ENCODE measurements at places on chromosomes 7 and 10. TPM values are rescaled to one million over a fixed set of nuclear protein-coding genes. Genes with fewer than 3 reads are reported as not detected.

COL17A1 gene
- 1.2 TPM for total RNA-seq

STRIP2 gene
- 10.0 TPM for total RNA-seq

THSD7A gene
- 12.7 TPM for total RNA-seq

AQP1 gene
- 11.6 TPM for total RNA-seq

NRAP gene
- not detected for total RNA-seq

SFMBT2 gene
- 0.44 TPM for total RNA-seq

NKX1-2 gene
- not detected for total RNA-seq

TMEM120A gene
- 38.6 TPM for total RNA-seq

LEP gene
- total RNA-seq = not detected

DNA sequence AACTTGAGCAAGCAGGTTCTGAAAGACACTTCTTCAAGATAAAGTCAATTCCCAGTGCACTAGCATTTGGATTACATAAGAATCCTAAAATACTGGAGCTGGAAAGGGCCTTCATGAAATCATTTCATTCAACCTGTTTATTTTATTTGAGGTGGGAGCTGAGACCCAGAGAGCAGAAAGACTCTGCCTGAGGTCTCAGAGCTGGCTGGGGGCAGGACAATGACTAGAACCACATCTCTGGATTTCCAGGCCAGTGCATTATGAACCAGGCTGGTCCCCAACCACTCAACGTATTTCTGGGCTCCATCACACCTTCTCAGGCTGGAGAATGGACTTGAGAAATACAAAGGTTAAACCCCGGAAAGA lies 8.4 kb downstream of the ANXA11 start:
- H3K4me3 ChIP-seq = no peak overlapping the region
- H3K27me3 ChIP-seq = no peaks in the 10 kb centered on the region
- peaks cover 26% of the 10 kb centered on the region for H3K4me1 ChIP-seq
- no peak for DNase-seq
- H3K27ac ChIP-seq = peak overlapping the region; percentile 13

- H3K27me3 ChIP-seq = no peaks in the 10 kb centered on the region
- no peak overlapping the region for H3K27ac ChIP-seq
- H3K4me3 ChIP-seq = no peak overlapping the region
Observed at GRCh38 chr10:23013581-23014335, 81.6 kb upstream of the MSRB2 start.

GRCh38 chr10:127968027-127968441 lies 61.1 kb downstream of the PTPRE start:
- no peaks in the 10 kb centered on the region for H3K27me3 ChIP-seq
- H3K4me3 ChIP-seq = no peak overlapping the region
- peak overlapping the region; percentile 70 for H3K27ac ChIP-seq
- H3K36me3 ChIP-seq = peaks cover 4% of the 10 kb centered on the region
- H3K4me1 ChIP-seq = peaks cover 20% of the 10 kb centered on the region
- DNase-seq = peak; percentile 62

DNA sequence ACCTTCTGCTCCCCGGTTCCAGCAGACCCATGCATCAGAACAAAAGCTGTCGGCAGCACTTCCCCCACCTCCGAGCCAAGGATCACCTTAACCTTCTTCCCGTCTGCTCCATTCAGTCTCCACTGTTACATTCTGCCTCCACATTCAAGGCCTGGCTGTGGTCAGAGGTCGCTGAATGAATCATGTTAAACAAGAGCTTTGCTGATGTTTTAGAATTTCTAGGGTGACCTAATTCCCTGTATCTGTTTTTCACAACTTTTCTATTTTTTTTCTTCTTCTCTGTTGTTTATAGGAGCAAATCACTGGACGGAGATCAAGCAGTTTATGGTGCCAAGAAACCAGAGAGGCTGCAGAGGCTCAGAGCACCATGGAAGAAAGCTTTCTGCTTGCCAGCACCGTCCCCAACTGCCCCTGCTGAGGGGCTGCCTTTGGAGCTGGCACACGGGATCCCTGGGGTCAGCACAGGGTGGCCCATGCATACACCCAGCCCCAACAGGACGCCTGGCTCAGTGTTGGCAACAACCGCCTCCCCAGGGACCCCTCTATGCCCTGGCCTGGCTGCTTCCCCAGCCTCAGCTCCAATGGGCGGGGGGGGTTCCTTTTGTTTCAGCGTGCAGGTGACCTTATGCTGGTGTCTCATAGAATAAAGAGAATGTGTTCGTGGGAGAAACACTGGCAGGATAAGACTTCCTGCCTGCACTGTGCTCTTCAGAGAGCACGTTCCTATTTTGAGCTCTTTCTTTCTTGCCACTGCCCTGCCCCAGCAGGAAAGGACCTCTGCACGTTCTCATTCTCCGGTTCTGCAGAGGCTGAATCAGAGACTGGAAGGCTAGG lies 182.7 kb upstream of the LYZL2 start:
- peak overlapping the region; percentile 96 for H3K27ac ChIP-seq
- H3K4me3 ChIP-seq = no peak overlapping the region
- peak; percentile 96 for DNase-seq
- H3K4me1 ChIP-seq = peaks cover 54% of the 10 kb centered on the region
- no peaks in the 10 kb centered on the region for H3K36me3 ChIP-seq

DNA sequence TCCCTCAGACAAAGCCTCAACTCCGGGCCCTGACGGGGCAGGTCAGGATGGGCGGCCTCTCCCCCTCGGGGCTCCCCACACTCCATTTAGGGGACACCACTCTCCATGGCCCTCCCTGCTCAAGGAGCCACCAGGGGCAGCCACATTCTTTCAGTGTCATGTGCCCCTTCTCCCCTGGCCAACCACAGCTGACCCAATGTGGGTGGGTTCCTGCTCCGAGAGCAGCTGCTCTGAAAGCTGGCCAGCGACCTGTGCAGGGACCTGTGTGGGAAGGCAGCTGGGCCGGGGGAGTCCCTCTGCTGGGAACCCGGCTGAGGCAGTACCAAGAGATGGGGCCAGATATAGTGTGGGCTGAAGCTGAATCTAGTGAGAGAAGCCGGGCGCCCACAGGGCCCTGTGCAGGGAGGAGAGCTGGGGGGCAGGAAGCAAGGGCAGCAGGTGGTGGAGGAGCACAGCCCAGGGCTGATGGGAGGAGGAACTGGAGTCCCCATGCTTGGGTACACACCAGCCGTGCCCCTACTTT lies 40.6 kb upstream of the NPFFR1 start:
- DNase-seq = no peak
- no peaks in the 10 kb centered on the region for H3K36me3 ChIP-seq
- no peaks in the 10 kb centered on the region for H3K4me1 ChIP-seq
- H3K27ac ChIP-seq = no peak overlapping the region
- H3K4me3 ChIP-seq = no peak overlapping the region

- H3K4me3 ChIP-seq = no peak overlapping the region
- H3K27ac ChIP-seq = no peak overlapping the region
- H3K27me3 ChIP-seq = peaks cover under 1% of the 10 kb centered on the region
Observed at GRCh38 chr7:101618207-101618839, 10.8 kb downstream of the MYL10 start.

- peaks cover 7% of the 10 kb centered on the region for H3K36me3 ChIP-seq
- no peaks in the 10 kb centered on the region for H3K4me1 ChIP-seq
- no peak overlapping the region for H3K27ac ChIP-seq
- H3K27me3 ChIP-seq = no peaks in the 10 kb centered on the region
Observed at GRCh38 chr7:22944022-22944421, 69.9 kb downstream of the HYCC1 start.

DNA sequence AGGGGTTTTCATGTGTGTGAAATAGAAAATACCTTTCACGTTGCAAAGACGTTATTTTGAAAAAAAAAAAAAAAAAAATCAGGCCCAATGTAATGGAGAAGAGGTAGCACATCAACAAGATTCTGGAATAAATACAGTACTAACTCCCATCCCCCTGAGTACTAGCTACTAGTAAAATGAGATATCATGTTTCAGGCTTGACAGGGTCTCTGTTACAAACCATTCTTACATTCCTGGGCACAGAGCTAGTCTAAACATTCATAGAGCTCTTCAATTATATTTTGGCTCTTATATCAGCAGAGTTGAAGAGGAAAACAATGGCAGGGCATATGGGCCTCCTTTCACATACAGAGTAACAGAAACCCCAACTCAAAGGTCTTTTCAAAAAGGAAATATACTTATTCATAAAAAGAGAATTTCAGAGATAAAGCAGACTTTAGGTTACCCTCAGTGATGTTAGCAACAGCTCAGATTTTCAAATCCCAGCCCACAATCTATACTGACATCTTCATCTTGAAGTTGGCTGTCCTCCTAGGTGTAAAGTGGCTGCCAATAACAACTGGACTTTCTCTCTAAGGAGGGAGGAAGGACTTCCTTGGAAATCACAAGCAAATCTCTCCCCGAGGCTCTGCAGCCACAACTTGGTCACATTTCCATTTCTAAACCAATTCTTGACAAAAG lies 18.6 kb downstream of the C7orf33 start:
- no peak overlapping the region for H3K27ac ChIP-seq
- no peaks in the 10 kb centered on the region for H3K36me3 ChIP-seq
- DNase-seq = no peak
- no peak overlapping the region for H3K4me3 ChIP-seq
- no peaks in the 10 kb centered on the region for H3K4me1 ChIP-seq

- H3K27me3 ChIP-seq = no peaks in the 10 kb centered on the region
- no peak for DNase-seq
- no peak overlapping the region for H3K4me3 ChIP-seq
- peaks cover 5% of the 10 kb centered on the region for H3K36me3 ChIP-seq
Observed at GRCh38 chr10:13490503-13490902, 38.3 kb downstream of the BEND7 start.

DNA sequence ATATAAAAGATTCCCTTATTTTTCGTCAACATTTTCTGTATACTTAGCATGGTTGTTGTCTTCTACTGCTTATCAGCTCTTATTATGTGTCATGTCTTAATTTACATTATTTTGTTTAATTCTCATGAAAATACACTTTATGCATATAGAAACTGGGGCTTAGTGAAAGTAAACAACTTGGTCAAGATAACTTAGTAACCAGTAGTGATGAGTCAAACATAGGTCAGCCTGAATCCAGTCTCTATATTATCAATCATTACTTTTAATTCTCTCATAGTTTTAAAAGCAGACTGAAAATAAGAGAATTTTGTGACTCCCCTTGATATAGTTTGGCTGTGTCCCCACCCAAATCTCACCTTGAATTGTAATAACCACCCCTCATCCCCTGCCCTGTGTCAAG lies 119.6 kb upstream of the TPK1 start:
- no peak overlapping the region for H3K4me3 ChIP-seq
- H3K27ac ChIP-seq = no peak overlapping the region
- no peak for DNase-seq

DNA sequence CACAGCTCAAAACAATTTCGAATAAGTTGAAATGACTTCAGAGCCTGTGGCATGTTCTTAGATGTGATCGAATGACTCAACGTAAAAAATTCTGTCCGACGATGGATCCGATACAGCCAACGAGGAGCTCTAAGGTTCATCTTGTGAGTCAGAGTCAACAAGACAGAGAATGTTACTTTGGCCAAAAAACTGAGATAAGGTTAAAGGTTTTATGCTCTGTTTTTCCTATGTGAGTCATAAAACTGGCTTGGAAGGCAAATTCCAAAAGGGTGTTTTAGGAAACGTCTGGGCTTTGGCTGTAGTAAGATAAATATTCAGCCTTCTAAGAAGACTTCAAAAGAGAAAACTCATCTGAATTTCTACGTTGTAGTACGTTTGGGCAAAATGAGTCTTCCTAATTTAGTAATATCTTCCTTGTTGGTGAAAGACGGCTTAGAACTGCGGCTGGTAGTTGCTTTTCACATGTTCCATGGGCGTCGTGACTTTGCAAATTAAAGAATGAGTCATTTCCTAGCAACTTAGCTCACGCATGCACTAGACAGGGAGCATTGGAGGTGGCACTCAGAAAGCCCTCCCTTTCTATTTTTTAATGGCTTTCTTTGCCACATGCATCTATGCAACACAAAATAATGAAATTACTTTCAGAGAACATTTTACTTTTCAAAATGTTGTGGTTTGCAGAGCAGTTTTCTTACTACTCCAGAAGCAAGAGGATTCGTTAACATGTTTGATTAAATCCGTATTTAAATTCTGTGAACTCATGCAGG lies 28.2 kb downstream of the PFKP start:
- H3K36me3 ChIP-seq = peaks cover 16% of the 10 kb centered on the region
- no peak overlapping the region for H3K4me3 ChIP-seq
- H3K4me1 ChIP-seq = peaks cover 65% of the 10 kb centered on the region
- peak; percentile 98 for DNase-seq
- no peaks in the 10 kb centered on the region for H3K27me3 ChIP-seq

DNA sequence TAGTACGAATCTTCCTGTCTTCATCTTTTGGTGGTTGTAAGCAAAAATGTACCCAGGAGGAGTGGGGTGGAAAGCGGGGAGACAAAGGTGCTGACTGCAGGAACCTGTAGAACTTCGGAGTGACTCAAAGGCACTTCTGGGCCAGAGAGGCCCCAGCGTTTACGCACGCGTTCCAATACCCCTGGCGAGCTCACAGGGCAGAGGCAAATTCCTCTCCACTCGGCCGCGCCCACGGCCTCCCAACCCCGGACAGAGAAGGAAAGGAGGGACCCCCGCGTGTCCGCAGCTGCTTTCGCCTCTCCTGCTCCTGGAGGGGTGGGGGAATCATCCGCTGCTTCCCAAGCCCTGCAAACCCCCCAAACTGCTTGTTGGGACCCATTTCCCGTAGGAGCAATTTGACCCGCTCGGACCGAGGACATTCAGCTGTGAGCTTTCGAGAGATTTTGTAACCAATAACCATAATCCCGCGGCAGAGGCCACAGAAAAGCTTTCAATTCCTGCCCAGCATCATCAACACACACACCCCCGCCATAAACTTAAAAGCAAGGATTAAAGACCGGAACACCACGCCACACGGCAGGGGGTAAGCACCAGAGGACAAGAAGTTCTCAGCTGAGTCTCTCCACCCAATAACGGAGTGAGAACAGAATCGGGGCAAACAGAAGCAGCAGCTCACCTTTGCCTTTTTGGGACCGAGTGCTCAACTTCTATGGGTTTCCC lies 2.3 kb downstream of the IGF2BP3 start:
- H3K27me3 ChIP-seq = no peaks in the 10 kb centered on the region
- DNase-seq = peak; percentile 48
- H3K4me1 ChIP-seq = peaks cover 45% of the 10 kb centered on the region

DNA sequence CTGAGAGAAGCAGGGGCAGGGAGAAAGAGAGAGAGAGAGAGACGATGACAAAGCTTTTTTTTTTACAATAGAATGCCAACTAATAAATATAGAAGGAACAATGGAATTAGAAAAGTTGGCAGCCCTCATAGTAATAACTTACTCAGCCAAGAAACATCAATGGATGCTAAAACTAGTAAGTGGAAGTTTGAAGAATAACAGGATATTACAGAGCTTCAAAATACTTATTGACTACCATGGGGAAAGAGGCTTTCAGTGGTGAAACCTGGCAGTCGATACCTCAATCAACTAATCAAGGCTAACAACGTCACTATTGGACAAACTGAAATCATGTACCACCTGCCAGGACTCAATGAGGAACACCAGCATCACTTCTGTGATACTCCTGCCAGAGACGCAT lies 100.5 kb upstream of the LRRC4 start:
- peak; percentile 88 for DNase-seq
- H3K27me3 ChIP-seq = peaks cover 14% of the 10 kb centered on the region
- peaks cover 34% of the 10 kb centered on the region for H3K4me1 ChIP-seq
- H3K27ac ChIP-seq = peak overlapping the region; percentile 93
